ENCODE measurements at places on chromosomes 5 and 9. TPM values are rescaled to one million over a fixed set of nuclear protein-coding genes. Genes with fewer than 3 reads are reported as not detected.
A peak's percentile ranks its signal among the peaks of the same experiment; 100 is the strongest.

Gene SHOC1
- not detected for total RNA-seq

DNA sequence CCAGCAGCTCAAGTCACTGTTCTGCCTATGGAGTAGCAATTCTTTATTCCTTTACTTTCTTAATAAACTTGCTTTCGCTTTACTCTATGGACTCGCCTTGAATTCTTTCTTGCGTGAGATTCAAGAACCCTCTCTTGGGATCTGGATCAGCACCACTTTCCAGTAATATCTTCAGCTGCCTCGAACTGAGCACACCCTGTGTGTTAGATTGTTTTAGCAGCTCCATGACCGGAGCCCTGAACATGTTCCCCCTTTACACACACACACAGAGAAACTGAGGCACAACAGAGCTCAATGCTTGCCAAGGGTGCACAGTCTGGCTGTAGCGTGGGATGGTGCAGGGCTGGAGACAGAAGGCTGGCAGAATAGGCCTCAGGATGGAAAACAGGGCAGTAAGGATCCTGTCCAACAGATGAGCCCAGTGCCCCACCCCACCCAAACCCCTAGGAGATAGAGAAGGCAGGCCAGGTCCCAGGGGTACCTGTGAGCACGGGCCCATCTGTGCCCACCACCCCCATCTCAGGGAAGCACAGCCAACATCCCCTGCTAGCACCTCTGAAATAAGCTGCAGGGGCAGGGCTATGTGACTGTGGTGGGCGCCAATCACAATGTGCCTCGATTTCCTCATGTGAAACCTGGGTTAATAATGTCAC is 27.9 kb downstream of the BICD2 start:
- no peaks in the 10 kb centered on the region for H3K36me3 ChIP-seq
- H3K27me3 ChIP-seq = no peaks in the 10 kb centered on the region
- no peak for DNase-seq
- H3K4me3 ChIP-seq = no peak overlapping the region
- peak overlapping the region; percentile 61 for H3K27ac ChIP-seq

DNA sequence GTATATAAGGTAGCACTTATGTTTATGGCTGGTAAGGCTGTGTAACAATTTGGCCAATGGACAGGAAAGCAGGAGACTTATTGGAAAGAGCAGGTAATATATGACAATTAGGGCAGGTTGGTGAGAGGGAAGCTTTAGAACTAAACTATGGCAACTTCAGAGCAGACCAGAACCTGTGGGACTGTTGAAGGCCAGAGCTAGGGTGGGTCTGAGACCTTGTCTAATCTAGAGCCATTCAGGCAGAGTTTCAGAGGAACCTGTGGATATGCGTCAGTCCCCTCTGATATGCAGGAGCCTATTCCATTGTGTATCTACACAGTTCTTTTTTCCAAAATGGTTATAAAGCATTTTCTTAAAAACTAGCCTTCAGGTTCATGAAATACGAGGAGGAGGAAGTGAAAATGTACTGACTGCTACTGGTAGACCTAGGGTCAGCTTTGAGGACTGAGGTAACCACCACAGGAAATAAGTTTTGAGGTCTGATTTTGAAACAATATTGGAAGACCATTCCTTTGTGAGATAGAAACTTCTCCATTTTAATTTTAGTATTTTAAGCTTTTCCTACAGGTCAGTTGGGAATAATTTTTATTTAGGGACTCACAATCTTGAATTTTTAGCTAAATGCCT is 37.6 kb downstream of the ELL2 start:
- no peak overlapping the region for H3K27ac ChIP-seq
- H3K36me3 ChIP-seq = no peaks in the 10 kb centered on the region
- DNase-seq = no peak
- peaks cover 9% of the 10 kb centered on the region for H3K4me1 ChIP-seq

DNA sequence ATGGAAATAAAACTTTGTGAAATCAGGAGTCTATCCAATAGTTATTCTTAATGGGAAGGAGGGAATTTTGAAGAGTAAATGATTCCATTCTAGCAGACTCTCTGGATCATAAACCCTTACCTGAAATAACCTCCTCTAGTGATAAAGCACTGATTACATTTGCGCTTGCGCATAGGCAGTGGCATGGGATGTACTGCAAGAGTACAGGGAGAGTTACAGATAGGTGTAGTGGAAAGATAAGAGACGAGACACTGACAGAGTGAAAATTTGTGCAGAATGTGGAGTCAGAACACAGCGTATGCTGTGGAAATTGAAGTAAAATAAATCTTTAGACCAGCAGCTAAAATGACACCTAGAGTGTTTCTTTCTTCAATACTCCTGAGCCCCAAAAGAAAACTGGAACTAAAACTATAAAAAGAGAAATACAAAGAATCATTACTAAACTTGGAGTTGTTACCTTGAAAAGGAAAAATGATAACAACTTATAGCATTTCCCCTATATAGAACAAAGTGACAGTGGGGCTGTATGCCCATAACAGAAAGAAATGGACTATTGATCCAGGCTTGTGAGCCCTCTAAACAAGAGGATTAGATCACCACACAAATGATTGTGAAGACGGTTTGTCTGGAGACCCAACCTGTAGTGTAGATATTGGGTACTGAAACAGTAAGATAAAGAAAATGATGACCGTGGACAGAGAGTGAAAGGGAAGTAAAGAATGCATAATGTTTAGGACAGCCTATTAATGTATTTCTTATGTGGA is 1471.2 kb upstream of the NUDT12 start:
- H3K4me3 ChIP-seq = no peak overlapping the region

DNA sequence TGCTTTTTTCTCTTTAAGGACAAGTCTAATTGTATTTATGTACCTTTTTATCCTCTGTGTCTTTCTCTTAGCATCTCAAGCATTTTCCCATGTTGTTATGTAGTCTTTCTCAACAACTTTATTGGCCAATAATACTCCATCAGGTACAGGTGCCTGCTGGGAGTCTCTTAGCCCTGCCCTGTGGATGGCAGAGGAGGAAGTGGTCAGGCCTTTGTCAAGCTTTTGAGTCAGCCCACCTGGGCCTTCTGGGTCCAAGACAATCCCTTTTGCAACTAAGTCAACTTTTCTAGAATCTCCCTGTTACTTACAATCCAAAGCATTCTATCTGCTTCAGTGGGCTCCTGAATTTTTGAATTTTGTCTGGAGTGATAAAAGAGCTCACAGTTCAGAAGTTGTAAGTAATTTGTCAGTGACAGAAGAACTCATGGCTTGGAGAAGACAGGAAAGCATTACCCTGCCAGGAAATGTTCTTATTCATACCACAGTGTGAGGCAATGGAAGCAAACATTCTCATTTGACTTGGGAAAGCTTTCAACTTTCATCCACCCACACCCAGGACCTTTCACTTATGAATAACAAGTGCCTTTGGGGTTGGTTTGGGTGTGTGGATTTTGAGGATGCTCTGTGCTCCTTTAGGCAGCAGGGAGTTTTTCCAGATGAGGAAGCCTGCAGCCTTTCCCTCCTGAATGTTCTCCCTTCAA is 200.0 kb upstream of the S1PR3 start:
- DNase-seq = peak; percentile 54
- no peaks in the 10 kb centered on the region for H3K27me3 ChIP-seq
- no peak overlapping the region for H3K27ac ChIP-seq
- peaks cover 15% of the 10 kb centered on the region for H3K4me1 ChIP-seq
- no peak overlapping the region for H3K4me3 ChIP-seq
- H3K36me3 ChIP-seq = no peaks in the 10 kb centered on the region

DNA sequence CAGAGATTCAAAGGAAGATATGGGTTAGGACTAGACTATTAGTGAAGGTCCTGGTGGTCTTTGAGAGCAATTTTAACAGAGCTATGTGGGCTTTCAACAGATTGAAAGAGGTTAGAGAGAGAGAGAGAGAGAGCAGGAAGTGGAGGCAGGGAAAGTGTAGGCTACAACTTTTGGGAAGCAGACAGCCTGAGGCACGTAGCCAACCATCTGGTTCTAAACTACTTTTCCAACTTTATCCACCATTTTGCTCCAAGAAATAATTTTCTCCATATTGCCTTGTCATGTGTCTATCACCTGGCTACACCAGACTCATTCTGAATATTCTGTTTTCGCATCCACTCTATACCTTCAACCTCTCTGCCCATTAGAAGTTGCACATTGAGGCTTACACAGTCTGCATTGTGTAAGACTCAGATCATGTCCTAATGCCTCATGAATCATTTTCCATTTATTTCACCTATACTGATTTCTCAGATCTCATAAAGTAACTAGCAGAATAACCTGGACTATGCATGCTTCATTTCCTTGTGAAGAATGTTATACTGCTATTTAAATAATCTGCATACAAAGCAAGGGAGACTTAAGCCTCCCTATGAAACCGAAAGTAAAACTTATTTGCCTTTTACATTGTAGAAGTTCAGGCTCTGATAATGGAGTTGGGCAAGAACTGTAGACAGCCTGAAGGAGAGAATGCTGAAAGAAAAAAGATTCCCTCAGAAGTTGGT is 235.6 kb downstream of the ELAVL2 start:
- H3K4me3 ChIP-seq = no peak overlapping the region
- no peaks in the 10 kb centered on the region for H3K27me3 ChIP-seq
- DNase-seq = no peak
- no peak overlapping the region for H3K27ac ChIP-seq

Gene GABRG2
- not detected for total RNA-seq

GRCh38 chr5:7181841-7182240 is 214.1 kb upstream of the ADCY2 start:
- H3K4me1 ChIP-seq = no peaks in the 10 kb centered on the region
- no peaks in the 10 kb centered on the region for H3K36me3 ChIP-seq
- no peak for DNase-seq
- H3K4me3 ChIP-seq = no peak overlapping the region
- H3K27ac ChIP-seq = no peak overlapping the region

Gene CEMIP2
- 126 TPM for total RNA-seq

Gene FRMD3
- 31.2 TPM for total RNA-seq

- H3K27me3 ChIP-seq = no peaks in the 10 kb centered on the region
- H3K27ac ChIP-seq = no peak overlapping the region
- no peaks in the 10 kb centered on the region for H3K36me3 ChIP-seq
- H3K4me3 ChIP-seq = no peak overlapping the region
- no peak for DNase-seq
These were observed 11.1 kb upstream of the RXRA start for GRCh38 chr9:134314950-134315715.

DNA sequence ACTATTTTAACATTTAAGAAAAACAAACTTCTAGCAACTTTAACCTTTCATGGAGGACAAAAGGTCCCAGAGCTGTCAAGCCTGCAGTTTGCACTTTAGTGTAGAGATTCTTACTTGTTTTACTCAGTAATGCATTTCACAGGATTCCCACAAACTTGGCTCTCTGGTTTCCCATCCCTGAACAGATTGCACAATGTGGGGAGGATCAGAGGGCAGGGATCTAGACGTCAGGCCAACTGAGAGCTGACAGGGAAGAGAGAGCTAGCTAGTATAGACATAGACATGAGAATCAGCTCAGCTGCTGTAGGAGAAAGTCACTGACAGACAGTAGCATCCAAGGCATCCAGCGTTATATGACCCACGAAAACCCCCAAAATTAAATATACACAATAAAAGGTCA is 20.9 kb upstream of the BNIP1 start:
- no peaks in the 10 kb centered on the region for H3K27me3 ChIP-seq
- no peak overlapping the region for H3K4me3 ChIP-seq
- no peak for DNase-seq
- no peak overlapping the region for H3K27ac ChIP-seq
- H3K4me1 ChIP-seq = no peaks in the 10 kb centered on the region

GRCh38 chr5:34941936-34942335 is 12.6 kb downstream of the DNAJC21 start:
- H3K4me1 ChIP-seq = no peaks in the 10 kb centered on the region
- H3K27me3 ChIP-seq = no peaks in the 10 kb centered on the region
- H3K27ac ChIP-seq = no peak overlapping the region
- DNase-seq = no peak

Gene TLX3
- total RNA-seq = not detected

Gene PCDHA4
- 2.1 TPM for total RNA-seq

Gene FABP6
- total RNA-seq = not detected

DNA sequence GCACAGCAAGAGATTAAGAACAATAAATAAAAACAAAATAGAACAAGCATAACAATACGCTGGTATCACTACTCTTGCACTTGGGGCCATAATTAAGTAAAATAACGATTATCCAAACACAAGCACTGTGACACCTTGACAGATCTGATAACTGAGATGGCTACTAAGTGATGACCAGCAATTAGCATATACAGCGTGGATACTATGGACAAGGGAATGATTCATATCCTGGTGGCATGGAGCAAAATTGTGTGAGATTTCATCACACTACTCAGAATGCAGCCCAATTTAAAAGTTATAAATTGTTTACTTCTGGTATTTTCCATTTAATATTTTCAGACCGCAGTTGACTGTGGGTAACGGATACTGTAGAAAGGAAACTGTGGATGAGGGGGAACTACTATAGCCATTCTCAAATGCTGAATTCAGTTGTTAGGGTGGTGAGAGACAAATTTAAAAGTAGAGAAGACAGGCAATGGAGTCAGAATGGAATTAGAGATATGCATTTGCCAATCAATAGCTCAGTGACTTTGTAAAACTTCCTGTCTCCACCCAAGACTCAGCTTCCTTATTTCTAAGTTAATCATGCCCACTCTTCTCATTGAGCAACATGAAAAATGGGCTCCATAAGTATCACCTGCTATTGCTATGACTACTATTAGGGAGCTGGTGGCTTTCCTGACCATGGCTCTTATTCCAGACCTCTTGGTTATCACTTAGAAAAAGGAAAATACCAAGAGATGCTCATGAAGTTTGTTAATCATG is 300.8 kb downstream of the TRIM32 start:
- no peak overlapping the region for H3K4me3 ChIP-seq
- H3K36me3 ChIP-seq = no peaks in the 10 kb centered on the region
- no peaks in the 10 kb centered on the region for H3K27me3 ChIP-seq
- no peak for DNase-seq
